CD4-positive, alpha-beta T cell treated with Interleukin-4 for 4 hours (primary cell): ENCODE measurements at places on chromosomes 5 and 9.

- no peak for DNase-seq
Measured at GRCh38 chr5:6576861-6577501, 55.9 kb downstream of the NSUN2 start.

DNA sequence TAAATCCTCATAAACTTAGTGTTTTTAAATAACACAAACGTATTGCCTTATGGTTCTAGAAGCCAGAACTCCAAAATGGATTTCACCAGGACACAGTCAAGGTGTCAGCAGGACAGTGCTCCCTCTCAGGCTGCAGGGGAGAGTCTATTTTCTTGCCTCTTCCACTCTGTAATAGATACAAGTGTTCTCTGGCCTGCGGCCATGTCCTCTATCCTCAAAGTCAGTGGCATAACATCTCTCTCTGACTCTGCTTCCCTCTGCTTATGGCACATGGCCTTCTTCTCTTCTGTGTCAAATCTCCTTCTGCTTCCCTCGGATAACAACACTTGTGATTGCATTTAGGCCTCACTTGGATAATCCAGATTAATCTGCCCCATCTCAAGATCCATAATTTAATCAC lies 129.4 kb upstream of the OR13F1 start:
- no peak for DNase-seq

DNA sequence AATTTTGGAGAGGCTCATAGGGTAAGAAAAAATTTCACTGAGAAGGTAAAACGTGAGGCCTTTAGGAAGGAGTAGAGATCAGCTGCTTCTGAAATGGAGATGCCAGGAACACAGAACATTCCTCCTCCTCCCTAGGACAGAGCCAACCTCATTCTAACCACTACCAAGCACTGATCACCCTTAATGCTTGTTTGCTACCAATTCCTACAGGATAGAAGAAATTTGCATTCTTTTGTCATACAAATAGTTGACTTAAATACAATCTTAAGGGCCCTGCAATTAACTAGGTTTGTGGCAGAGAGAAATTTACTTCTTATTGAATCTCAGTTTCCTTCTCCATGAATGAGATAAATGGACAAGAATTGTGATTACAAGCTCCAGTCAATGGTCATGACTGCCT lies 780.2 kb upstream of the WWC1 start:
- DNase-seq = no peak

DNA sequence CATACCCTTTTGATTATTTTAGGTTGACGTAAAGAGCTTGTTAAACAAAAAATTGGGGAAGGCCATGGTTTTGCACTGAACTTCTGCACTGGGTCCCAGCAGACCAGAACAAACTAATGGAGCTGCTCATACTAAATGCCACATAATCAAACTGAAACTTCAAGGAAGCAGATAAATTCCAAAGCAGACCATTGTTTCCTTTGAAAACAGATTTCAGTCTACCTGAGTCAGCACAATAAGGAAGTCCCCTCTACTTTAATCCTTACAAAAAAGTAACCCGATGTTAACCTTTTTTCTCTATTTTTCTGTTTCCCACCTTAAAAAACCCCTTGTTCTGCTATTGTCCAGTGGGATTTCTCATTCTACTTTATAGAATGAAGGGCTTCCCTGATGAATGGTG lies 39.2 kb downstream of the WDR36 start:
- no peak for DNase-seq

DNA sequence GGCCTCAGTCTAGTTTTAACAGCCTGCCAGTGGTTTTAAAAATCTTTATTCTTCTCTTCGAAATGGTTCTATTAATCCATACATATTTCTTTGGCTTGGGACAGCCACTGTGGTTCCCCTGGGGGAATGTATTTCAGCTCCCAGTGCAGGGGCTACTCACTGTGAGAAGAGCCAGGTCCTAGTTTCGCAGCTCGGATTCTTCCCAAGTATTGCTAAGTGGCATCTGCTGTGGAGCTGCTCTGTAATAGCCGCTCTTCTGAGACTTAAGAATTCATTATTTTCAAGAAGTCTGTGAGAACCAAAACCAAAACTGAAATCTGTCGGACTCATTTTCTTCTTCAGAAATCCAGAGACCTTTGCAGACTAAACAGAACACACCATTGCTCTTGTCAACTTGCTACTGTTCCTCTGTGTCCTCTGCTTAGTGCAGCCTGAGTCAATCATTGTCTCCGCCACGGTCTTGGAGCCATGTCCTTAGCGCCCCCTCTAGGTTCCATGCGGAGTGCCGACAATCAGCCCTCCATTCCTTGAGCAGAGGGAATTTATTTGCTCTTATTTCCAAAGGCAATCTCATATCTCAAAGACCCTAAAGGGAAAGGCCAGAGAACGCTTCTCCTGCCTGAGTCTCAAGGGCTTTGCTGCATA lies 478.2 kb downstream of the SPATA31D1 start:
- no peak for DNase-seq

- DNase-seq = peak; percentile 80
Measured at GRCh38 chr9:4604678-4605095, 57.4 kb upstream of the PLPP6 start.

DNA sequence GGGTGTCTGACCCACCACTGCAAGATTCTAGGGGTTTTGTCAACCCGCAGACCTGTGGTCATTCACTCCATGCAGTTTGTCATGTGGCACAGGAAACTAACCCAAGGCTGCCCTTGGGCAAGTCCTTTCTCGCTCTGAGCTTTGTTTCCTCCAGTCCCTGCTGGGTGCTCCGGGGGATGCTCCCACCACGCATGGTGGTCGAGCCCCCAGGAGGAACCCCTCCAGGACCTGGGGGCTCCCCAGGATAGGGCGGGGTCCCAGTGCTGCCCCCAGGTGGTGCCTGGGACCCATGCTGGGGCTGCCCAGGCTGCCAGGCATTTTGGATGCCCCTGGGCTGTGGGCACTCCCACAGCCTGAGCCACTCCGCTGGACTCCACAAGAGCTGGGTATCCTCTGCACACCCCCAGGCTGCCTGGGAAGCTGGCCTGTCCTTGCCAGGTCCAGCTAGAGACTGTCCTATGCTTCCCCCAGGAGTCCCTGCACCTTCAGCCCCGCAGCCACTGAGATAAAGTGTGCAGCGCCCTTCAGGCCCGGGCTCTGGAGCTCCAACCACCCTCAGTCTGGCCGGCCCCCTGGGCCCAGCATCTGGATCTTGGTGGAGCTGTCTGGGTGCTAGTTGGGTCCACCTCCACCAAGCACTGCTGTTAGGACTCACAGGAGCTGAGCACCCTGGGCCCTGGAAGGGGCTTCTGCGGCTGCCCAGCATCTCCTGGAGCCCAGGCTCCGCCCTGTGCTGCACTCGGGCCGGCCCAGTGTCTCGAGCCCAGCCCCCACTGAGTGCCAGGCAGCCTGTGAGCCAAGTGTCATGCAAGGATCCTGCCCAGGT lies 104.3 kb downstream of the PHF2 start:
- DNase-seq = no peak

GRCh38 chr9:94778013-94778412 lies 51.5 kb downstream of the AOPEP start:
- DNase-seq = no peak

DNA sequence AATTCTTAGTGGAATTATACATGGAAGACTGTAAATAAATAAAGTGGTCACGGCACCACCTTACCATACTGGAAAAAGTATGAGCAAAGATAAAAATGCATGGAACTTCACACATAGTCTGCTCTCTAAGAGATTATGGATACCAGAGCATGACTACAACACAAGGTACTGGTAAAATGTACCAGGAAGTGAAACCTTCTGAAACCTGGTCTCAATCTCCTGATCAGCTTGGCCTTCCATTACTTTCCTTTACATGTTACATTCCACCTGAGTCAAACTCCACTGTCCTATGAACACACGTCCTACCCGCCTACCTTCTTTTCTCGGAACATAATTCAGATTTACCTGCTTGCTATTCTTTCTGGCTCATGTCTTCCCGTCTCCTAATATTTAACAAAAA lies 15.9 kb downstream of the PTAR1 start:
- no peak for DNase-seq

DNA sequence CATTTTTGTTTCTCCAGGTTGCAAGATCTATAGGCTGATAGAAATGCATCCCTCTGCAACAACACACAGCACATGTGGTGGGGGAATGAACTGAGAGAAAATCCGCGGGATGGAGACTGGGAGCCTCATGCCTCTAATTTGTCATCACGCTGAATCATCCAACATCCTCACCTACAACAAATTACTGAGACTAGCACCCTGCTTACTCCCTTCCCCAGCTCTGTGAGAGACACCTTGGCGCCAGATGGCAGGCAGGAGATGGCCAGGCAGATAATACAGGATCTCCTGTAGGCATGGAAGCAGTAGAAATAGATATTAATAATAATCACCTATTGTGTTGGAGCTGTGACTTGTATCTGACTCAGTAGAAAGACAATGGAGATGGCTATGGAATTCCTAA lies 276.9 kb downstream of the SEMA5A start:
- DNase-seq = no peak

- DNase-seq = no peak
Measured at GRCh38 chr5:127920936-127921335, 162.6 kb upstream of the SLC12A2 start.

DNA sequence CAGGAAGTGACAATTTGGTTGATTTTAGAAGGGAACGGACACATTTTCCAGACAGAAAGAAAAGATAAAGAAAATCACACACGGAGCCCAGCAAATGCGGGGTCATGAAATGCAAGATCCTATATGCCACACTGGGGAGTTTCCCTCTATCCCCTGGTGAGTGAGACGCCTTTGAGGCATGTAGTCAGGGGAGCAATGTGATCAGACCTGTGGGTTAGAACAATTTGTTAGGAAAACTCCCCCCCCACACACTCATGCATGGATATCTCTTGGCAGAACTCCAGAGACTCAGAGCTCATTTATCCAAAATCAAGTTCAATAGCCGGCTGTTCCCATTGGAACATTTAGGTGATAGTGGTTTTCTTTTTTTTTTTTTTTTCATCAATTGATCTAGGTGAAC lies 71.7 kb upstream of the TRIO start:
- no peak for DNase-seq

DNA sequence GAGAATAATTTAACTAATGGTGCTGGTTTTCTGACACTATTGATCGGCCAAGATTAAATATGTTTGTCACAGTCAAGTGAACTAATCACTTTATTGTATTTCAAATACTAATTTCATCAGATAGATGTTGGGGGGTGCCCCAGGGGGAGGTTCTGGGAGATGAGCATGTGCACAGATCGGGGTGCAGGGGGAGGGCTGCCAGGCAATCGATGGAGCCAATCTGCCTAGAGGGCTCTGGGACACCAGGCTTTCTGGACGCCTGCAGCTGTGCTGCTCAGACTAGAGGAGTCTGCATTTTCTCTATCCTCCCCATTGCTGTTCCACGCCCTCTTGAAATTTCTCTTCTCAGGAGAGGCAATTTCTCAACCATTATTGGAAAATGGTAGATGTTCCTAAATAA lies 100.0 kb upstream of the ALDH1B1 start:
- no peak for DNase-seq

DNA sequence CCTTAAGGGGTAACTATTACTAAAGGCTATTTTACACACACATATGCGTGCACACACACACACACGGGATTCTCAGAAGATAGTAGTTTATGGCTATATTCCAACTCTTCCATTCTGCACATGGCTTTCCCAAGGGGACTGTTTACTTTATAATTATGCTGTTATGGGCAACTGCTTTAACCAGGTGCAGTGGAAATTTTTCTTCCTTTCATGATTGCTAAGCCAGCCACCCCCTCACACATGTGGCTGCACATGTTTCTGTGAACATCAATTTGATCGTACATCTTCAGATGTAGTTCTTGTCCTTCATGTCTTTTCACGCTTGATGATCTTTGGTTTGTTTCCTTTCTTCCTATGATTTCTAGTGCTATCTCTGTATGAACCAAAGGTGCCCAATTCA lies 37.0 kb downstream of the MRPS30 start:
- no peak for DNase-seq

- DNase-seq = no peak
Measured at GRCh38 chr9:5628183-5628529, 751 bp upstream of the RIC1 start.

DNA sequence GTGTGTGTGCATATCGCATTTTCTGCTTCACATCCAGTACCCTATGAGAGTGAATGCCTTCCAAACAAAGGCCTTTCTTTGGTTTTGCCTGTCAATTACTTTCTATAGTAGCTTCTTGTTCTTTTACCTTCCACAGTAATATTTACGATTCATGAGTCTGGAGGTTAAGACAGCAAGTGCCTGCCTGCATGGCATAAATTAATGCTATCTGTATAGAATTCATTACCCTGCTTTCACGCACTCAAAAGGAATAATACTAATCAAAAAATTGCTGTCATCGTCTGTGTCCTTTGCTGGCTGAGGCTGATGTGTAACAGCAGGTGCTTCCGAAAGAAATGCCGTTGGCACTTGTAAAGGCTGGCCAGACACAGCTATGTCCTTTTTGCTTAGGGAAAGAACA lies 1304.4 kb upstream of the CDH6 start:
- DNase-seq = no peak

GRCh38 chr9:99352826-99353225 lies 130.7 kb downstream of the SEC61B start:
- DNase-seq = no peak

DNA sequence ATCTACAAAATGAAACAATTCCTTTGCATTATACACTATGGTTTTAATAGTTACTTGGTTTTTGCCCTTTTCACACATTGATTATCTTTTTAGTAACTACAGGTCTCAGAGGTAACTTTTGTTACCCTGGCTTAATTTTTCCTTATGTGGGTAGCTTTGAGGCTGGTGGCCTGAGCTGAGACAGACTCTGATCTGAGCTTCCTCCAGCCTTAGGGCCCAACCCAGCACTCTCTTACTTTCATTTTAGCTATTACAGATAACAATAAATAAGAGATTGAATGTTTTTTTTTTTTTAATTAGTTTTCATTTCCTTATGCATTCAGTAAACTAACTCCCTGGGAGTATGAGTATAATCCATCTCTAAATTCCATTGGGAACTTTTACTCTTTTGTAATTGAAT lies 15.1 kb upstream of the OXCT1 start:
- no peak for DNase-seq

- DNase-seq = no peak
Measured at GRCh38 chr5:111929867-111930266, 172.9 kb upstream of the NREP start.

DNA sequence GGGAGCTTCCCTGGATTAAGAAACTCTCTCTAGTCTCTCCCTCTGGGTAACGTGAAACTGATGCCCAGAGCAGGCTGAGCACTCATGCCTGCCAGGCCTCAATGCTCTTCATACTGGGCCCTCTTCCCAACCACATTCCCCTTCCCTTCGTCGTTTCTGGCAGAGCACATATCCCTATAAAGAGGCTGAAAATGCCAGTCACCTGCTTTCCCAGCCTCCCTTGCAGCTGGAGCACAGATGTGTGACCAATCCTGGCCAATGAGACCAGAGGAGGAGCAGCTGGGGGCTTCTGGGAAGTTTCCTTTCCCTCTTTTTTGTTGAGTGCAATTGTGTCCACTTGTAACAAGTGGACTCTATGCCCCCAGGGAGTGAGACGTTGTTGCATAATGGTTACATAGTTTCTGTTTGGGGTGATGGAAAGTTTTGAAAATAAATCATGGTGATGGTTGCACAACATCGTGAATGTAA lies 30.2 kb upstream of the SMIM23 start:
- no peak for DNase-seq
